CD4-positive, alpha-beta T cell treated with Interleukin-6 for 4 hours (primary cell): ENCODE measurements at places on chromosomes 3 and 15.

- no peak for DNase-seq
Observed at GRCh38 chr3:46351646-46352045, 2.3 kb upstream of the CCR2 start.

GRCh38 chr3:31813197-31813596 lies 167.9 kb downstream of the OSBPL10 start:
- DNase-seq, result no peak

DNA sequence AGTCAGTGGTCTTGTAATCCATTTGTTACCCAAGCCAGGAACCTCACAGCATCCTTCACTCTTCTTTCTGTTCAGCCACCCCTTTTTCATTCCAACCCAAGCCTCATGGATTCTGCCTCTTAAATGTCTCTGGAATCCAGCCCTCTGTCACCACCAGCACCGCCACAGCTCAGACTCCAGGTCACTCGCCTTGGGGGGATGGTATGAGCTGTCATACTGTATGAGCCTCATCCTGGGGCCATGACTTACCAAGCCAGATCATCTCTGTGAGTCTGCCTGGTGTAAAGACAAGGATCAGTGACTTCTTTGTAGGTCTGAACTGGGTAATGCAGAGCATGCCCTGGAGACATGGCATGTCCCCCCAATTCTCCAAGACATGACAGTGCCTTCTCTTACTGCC lies 79.6 kb downstream of the PGPEP1L start:
- no peak for DNase-seq

GRCh38 chr3:39435006-39435748 lies 28.7 kb downstream of the RPSA start:
- no peak for DNase-seq

- DNase-seq, result no peak
Observed at GRCh38 chr3:25542492-25543039, 114.5 kb downstream of the RARB start.

GRCh38 chr3:18635215-18635614 lies 210.1 kb upstream of the SATB1 start:
- no peak for DNase-seq

- peak; percentile 55 for DNase-seq
Observed at GRCh38 chr3:45760878-45761711, 35.2 kb downstream of the SLC6A20 start.

DNA sequence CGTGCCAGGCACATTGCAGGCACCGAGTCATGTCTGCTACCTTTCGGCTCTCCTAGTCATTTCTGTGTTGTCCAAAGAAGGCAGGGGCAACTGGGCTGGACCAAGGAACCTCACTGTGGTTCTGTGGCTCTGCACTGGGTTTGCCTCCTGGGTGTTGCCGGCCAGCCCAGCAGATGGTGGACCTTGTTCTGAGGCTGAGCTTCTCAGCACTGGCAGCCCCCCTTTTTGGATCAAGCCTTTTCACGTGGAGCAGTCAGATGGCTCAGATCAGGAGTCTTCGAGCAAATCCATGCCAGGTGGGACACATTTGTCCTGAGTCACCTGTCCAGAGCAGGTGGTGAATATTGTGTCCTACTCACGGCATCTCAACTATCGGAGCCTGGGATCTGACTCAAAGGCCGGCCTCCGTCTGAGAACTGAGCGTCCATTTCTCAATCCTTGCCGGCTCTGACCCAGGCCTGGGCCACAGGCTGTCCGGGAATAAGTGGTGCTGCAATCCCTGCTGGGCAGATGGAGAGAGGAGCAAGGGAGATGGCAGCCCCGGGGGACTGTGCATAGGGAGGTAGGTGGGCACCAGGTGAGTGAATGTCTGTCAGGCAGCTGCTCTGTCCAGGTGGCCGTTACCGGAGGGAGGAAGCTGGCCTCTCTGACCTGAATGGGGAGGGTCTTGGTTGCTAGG lies at the start of gene IL16:
Gene IL16, plus strand, starts transcription at position 304 of the 679 bp plus-strand sequence. CDS start 28,521 bp downstream, outside the sequence.
- no peak for DNase-seq

- DNase-seq, result no peak
Observed at GRCh38 chr3:174957551-174958001, 98.4 kb downstream of the NAALADL2 start.

DNA sequence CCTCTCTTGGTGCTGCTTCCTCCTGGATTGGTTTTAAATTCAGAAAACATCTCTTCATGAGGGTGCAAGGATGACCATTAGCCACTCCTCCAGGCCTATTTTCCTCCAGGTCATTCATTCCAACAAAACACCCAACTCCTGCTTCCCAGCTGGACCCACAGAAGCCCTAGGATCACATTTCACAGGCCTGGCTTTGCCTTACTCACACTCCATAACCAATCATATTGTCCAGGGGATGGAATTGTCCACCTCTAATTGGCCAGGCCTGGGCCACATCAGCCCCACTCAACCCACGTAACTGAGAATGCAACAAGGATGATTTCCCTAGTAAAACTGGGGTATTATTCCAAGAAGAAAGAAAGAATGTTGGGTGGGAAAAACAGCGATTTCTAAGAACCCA lies 616.7 kb upstream of the SUCLG2 start:
- DNase-seq, result no peak

GRCh38 chr3:155015776-155016436 lies 64.2 kb upstream of the MME start:
- DNase-seq, result no peak

DNA sequence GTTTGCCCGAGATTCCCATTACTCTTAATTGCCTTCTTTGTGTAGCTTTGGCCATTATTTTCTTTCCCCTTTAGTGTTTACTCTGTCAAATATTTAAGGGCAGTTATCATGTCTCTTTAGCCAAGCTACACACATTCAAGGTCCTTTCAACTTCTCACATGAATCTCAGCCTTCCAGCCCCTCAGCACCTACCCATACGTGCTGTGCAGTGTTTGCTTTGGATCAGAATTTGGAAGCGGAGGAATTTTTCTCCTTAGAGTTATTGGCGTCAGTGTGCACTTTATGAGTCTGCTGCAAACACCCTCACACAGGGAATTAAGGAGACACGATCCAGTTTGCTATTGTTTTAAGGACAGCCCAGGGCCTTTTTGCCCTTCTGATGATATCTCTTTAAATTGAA lies 231.6 kb downstream of the CACNA2D3 start:
- no peak for DNase-seq

GRCh38 chr15:41022487-41023090 lies 69.3 kb downstream of the CHAC1 start:
- peak; percentile 37 for DNase-seq

- no peak for DNase-seq
Observed at GRCh38 chr3:90184861-90185260, 1077.4 kb downstream of the EPHA3 start.

GRCh38 chr3:52076896-52077780 lies 20.8 kb upstream of the DUSP7 start:
- no peak for DNase-seq

DNA sequence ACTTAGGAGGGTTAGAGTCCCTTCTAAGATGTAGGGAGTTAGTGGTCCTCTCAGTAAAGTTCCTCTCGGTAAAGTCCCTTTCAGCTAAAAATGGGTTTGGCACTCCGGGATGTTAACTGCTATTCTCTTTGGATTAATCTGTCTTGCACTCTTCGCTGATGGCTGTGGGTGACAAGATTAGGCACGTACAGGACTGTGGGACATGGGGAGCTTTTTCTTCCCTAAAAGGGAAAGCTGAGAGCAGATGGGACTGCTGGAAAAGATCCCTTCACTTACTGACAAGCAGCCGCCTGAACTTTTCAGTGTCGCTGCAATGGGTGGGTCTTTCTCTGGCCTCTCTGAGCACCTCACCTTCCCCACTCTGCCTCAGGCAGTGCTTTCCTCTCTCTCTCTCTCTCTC lies 16.4 kb upstream of the HHATL start:
- DNase-seq, result no peak

GRCh38 chr3:20054549-20054987 lies 14.3 kb downstream of the KAT2B start:
- peak; percentile 79 for DNase-seq

GRCh38 chr3:169971522-169971921 lies 4.9 kb downstream of the SEC62 start:
- no peak for DNase-seq

DNA sequence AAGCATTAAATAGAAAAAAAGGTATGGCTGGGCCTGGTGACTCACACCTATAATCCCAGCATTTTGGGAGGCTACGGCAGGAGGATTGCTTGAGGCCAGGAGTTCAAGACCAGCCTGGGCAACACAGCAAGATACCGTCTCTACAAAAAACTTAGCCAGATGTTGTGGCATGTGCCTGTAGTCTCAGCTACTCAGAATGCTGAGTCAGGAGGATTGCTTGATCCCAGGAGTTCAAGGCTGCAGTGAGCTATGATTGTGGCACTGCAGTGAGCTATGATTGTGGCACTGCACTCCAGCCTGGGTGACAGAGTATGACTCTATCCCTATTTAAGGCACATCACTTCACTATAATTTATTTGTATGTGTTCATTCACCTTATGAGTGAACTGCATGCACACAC lies 54.3 kb downstream of the SLC4A7 start:
- no peak for DNase-seq

- DNase-seq, result no peak
Observed at GRCh38 chr3:49750056-49750455, 26.3 kb upstream of the GMPPB start.

DNA sequence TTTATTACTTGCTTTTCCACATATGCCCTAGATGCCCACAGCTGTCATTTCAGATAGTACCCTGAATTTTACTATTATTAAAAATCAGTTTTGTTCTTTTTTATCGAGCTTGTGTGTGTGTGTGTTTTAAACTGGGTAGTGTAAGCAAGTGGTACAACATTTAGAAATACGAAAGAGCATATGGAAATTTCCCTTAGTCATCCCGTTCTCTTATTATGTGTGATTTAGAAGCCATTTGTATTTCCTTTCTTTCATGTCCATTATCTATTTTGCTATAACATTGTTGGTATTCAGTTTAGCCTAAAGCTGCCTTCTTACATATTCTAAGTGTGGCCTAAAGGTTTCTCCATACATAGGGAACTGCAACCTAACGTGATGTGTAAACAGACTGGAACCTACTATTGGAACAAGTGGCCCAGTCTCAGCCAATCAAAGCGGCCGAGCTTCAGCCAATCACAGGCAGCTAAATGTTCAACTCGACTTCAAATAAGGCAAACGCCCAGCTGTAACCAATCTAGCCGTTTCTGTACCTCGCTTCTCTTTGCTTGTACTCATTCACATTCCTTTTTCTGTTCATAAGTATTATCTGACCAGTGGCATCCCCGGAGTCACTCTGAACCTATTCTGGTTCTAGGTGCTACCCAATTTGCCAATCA lies 14.7 kb upstream of the SYN2 start:
- DNase-seq, result no peak

DNA sequence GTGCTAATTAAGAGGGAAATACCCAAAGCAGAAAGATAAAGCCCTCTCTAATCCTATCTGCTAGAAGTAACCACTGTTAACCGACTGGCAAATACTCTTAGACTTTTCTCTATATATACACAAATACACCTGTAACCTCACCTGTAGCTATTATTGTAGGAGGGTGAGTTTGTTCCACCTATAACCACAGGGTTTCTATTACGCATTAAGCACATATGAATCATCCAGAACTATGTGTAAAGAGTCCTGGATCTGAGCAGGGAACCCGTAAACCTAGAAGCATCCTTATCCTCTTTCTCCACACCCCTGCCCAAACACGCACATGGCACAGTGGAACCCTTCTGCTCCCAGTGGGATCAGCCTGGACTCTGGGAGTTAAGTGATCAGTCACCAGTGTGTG lies 172.8 kb upstream of the C2CD4B start:
- no peak for DNase-seq
